ENCODE measurements at places on chromosomes 6 and 20.

DNA sequence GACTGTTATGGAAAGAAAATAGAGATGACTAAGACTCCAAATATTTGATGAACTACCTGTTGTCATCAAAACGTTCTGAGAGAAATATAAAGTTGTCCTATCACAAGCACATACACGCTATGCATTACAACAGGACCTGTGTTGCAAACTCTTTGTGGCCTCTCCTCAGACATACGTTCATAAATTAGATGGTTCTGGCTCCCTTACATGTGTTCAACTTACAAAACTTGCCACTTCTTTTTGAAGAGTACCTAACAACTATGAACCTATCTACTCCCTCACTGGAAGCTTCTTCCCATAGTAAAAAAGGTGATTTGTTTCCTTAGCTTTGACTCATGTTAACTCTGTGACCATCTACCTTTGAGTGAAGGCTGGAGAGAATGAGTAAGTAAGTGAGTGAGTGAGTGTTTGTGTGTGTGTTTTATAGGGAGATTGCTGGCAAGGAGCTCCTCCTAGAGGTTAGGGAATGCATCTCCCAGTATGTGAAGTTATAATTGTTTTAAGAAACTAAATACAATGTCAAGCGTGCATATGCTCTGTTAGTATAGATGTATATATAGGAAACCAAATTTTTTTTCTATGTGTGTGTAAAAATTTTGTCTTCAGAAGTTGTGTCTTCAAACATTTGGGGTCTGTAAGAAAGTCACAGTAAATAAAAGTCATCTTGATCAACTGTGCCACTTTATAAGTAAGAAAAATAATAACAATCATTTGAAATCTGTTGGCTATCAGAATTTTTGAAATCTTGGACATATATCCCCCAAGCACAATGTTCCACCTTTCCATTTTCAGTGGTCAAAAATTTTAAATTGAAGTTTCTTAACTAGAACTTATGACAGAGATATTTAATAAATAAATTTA, 1211.1 kb upstream of the GJE1 start:
- DNase-seq = no peak

DNA sequence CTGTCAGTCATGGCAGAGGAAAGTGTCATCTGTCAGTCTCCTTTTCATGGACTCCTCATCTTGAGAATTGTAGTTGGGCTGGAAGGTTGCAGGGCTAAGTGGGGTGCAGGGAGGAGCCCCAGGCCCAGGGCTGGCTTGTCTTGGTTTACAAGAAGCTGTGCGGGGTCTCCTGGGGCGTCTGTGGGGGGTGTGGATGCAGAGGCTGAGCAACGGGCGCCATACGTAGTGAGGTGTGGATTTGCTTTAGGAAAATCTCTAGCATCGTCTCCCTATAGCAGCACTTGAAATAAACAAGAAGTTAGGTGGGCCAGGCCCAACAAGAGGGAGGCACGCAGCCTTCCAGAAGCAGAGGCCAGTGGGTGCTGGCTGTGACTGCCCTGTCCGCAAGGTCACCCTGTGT, 1.8 kb upstream of the SLC17A9 start:
- no peak for DNase-seq

DNA sequence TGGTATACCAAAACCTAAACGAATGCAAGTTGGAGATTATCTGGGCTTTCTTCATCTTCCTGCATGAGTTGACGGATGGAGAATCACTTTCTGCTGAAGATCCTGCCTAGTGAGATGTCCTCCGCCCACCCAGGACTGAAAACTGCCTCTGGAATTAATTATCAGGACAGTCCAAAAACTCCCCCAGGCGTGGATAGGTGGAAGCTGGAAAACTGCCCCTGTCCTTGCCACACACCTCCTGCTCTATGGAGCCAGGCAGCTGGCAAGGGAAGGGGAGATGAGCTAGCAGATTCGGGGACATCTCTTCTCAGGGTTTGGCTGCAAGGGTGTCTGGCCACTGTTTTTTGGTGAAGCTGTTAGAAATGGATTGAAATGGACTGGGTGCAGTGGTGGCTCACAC, 89.3 kb upstream of the ZNFX1 start:
- DNase-seq = no peak

DNA sequence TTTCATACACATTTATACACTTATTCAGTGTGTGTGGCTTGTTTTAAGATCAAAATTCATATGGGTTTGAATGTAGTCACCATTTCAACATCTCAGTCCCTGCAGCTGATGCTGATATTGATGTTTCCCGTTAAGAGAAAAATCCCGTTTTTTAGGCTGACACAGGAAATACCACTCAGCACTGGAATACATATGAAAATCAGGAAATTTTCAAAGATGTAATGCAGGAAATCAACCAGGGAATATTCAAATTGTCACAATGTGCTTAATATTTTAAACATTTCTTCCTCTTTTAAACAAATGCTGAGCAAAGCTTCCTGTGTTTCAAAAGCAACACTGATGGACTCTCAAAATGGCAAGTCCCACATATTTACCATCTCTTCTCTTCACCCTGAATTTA, 94.5 kb upstream of the MARCKS start:
- DNase-seq = no peak

GRCh38 chr6:126539022-126539421, 199.1 kb downstream of the CENPW start:
- no peak for DNase-seq

DNA sequence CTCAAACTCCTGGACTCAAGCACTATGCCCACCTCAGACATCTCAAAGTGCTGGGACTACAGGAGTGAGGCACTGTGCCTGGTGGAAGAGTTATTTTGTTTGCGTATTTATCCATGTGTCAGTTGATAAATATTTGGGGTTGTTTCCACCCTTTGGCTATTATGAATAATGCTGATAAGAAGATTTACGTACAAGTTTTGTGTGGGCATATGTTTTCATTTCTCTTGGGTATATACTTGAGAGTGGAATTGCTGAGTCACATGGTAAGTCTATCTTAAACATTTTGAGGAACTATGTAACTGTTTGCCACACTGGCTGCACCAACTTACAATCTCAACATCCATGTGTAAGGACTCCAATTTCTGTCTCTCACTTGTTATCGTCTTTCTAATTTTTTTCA, 200.3 kb downstream of the RNGTT start:
- no peak for DNase-seq

DNA sequence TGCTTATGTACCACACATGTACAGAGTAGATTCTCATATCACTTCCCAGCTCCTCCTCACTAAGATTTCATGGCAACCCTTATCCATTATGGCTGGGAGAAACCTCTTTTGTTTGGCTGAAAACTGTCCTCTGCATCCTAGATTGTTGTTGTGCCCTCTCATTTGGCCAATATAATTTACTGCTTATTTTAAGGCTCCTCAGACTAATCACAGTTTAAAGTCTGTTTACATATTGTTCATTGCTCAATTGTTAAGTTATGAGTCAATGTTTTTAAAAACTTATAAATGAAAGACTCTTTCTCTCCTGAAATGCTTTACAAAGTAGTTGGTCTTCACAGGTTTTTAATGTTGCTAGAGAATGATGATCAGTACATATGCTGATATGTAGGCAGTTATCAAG, 57.3 kb downstream of the FAM83B start:
- DNase-seq = no peak

DNA sequence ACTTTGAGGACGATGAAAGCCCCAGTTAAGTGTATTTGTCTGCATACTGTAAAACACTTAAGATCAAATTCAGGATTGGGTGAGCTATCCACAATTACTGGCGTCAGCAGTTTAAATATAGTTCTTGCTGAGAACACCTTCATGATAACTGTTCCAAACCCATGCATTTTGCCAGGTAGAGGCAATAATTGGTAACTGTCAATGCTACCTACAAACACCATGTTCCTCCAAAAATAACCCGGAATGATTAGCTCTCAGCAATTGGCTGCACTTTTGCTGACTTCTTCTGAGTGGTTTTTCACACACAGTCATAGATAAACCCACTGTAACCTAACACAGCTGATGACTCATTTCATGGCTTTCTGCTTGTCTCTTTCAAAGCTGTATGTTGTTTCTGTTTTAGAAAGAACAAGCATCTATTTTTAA, 1358.6 kb upstream of the GJE1 start:
- no peak for DNase-seq

DNA sequence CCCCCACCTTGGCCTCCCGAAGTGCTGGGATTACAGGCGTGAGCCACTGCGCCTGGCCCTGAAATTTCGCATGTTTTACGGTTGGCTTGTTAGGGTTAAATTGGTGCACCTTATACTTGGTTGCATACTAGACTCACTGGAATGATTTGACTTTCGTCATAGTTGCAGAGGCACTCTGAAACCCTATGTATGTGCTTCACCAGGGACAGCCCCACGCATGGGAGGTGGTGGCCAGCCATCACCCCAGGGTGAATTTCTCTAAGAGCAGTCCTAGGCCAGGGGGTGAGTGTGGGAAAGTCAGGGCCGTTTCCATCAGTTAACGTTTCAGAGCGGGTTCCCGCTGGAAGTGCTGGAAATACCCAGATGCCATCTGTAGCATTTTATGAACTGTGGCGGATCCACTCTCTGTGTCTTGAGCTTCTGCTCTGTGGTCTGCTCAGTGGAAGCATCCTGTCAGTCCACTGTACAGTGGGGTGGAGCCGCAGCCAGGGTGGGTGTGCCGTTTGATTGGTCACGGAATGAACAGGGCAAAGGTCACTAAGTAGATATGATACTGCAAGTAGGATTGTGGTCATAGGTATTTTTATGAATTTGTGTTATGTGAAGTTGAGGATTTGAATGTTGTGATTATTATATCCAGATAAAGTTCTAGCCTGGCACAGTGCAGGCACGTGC, 13.2 kb downstream of the DNAJC5 start:
- DNase-seq = no peak

GRCh38 chr6:100913400-100914276, 32.5 kb upstream of the ASCC3 start:
- no peak for DNase-seq

GRCh38 chr6:90149280-90149679, 147.4 kb downstream of the BACH2 start:
- DNase-seq = no peak

DNA sequence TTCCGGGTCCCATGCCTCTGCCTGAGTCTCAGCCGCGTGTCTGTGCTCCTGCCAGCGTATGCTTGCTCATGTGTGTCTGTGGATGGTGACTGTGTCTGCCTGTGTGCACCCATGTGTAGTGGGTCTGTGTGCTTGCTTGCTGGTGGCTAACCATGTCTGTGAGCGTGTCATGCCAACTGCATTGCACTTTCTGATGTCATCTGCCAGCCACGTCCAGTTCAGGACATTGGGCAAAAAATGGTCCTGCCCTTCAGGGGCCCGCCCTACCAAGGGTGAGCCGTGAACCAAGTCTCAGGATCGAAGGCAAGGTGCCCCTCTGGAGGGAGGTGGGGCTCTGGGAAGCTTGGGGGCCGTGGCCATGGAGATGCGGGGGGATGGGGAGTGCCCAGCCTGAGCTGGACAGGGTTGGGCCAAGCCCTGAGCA, 9.4 kb upstream of the ZBTB46 start:
- no peak for DNase-seq

DNA sequence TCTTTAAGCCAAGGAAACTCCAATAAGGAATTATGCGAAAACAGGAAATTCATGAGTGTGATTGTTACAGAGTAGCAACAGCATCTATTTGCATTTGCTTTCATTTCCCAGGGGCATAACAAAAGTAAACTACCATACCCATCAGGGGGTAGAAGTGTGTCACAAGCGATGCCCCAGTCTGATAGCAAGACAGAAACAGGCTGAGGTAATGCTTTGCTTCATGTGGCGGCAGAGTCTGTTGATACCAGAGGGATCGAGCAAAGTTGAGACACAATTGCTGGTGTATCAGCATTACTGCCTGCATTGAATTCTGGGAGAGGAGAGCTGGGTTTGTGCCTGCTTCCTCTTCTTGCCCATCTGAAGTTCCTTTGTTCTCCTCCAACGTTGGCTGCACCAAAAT, 51.2 kb upstream of the LYRM2 start:
- peak; percentile 21 for DNase-seq

DNA sequence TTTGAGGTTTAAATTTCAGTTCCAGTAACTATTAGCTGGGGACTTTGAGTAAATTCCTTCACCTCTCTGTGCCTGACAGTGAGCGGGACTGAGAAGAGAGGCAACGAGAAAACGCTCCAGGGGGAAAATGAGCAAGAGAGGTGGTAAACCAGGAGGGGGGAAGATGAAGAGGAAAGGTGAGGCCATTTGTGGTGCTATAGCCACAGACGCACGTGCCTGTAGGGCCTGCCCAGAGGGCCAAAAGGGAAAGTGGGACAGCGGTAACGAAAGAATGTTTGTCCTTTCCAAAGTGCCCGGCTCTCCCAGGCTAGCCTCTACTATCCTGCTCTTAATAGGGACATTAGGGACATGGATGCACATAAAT, 99.2 kb downstream of the BMP7 start:
- no peak for DNase-seq

DNA sequence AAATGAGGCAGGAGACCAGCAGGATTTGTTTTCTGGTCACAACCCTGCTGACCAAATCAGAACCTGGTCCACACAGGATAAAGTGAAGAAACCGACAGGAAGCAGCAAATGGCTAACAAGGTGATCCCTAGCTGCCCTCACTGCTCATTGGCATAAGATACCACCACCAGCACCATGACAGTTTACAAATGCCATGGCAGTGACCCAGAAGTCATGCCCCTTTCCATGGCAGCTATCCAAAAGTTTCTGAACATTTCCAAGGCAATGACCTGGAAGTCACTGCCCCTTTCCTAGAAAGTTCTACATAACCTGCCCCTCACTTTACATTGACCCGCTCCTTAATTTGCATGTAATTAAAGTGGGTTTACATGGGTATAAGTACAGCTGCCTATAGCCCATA, 185.2 kb downstream of the QKI start:
- DNase-seq = no peak

GRCh38 chr6:9437836-9438235, 977.0 kb downstream of the TFAP2A start:
- DNase-seq = no peak

GRCh38 chr6:161130541-161130940, 139.0 kb downstream of the MAP3K4 start:
- DNase-seq = no peak

DNA sequence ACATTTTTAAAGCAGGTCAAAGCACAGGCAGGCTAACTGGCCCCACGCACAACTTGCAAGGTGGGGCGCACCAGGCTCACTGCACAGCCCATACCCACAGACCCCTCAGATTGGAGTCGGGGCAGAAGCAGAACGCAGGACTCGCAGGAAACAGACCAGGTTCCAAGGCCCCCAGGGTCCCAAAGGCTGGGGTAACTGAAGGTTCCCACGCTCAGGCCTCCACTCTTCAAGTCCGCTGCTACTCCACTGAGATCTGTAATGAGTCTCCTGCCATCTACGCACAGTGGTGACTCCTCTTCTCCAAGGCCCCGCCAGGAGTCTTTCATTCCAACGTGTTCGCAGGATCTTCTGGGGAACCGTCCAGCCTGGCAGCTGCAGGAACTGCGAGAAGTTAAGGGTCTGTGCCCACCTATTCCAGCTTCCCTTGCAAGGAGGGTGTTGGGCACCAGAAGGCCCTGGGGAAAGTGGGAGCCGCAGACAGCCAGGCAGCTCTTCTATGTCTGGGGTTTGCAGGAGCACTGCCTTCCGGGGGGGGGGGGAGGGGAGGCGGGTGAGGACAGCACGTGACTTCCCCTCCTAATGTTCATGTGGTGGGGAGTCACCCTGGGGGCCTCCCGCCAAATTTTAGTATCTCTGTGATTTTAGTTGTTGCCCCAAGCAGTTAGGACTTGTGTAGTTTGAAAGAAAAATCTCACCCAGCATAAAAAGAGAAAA, 2.0 kb upstream of the TAF4 start:
- no peak for DNase-seq

- no peak for DNase-seq
Observed at GRCh38 chr6:80667006-80667405, 560.5 kb downstream of the BCKDHB start.

Measured in substantia nigra (tissue), 51 donors.